Thoracic aorta (tissue), 2 donors: ENCODE measurements at places on chromosomes 5 and 9.

- no peaks in the 10 kb centered on the region for H3K27me3 ChIP-seq
- no peaks in the 10 kb centered on the region for H3K4me1 ChIP-seq
- no peak overlapping the region for H3K4me3 ChIP-seq
- no peak overlapping the region for H3K27ac ChIP-seq
- H3K36me3 ChIP-seq: peaks cover 66% of the 10 kb centered on the region
Measured at GRCh38 chr9:127489471-127490115, 38.3 kb downstream of the LRSAM1 start.

GRCh38 chr5:17951392-17952169 lies 317.3 kb downstream of the TAF11L14 start:
- H3K36me3 ChIP-seq: no peaks in the 10 kb centered on the region
- no peak overlapping the region for H3K27ac ChIP-seq
- H3K4me1 ChIP-seq: no peaks in the 10 kb centered on the region
- H3K4me3 ChIP-seq: no peak overlapping the region

DNA sequence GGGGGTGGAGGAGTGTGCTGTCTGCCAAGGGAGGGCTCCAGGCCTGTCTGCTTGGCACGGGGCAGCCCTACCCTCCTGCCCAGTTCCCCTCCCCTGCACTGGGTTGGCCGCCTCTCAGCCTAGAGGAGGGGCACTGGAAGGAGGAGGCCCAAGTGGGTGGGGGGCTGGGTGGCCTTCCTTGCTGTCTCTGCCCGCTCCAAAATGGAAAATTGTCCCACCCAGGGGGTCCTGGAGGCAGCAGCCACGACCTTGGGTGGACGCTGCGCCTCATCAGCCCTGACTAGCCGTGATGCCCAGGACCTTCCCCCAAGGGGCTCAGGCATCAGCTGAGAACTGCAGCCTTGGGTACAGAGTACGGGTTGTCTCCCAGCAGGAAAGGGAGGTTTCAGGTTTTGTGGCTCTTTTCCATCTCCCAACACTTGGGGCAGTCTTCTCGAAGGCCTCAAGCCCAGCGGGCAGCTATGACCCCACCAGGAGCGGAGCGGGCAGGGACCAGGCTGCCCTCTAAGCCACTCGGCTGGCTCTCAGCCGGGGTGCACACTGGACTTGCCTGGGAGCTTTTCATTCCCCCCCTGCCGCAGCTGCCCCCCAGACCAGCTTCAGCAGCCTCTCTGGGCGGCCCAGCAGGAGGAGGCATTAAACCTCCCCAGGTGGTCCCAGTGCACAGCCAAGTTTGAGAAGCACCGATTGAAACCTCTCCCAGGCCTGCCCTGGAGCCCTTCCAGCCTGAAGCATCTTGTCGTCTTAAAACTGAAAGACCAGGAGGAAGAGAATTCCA lies 20.6 kb downstream of the NTNG2 start:
- no peak overlapping the region for H3K4me3 ChIP-seq
- no peaks in the 10 kb centered on the region for H3K36me3 ChIP-seq
- H3K27me3 ChIP-seq: no peaks in the 10 kb centered on the region
- DNase-seq: no peak

DNA sequence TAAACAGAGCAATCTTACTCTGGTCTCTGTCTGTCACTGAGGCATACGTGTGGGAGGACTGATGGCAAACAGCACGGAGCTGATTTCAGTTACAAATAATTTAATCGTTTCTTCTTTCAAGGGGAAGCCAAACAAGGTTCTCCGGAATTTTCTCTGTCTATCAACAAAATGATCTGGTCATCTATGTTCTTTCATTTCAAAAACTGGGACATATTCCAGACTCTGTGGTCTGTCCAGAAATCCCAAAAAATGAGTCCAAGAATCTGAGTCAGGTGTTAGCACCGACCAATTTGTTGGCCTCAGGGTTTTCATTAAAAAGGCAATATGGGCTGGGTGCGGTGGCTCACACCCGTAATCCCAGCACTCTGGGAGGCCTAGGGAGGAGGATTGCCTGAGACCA lies 69.9 kb upstream of the ZNF608 start:
- no peak for DNase-seq
- H3K27me3 ChIP-seq: no peaks in the 10 kb centered on the region
- H3K36me3 ChIP-seq: no peaks in the 10 kb centered on the region
- no peak overlapping the region for H3K4me3 ChIP-seq
- no peaks in the 10 kb centered on the region for H3K4me1 ChIP-seq

GRCh38 chr5:80592761-80593160 lies 22.7 kb upstream of the ANKRD34B start:
- no peak overlapping the region for H3K27ac ChIP-seq
- H3K4me1 ChIP-seq: no peaks in the 10 kb centered on the region
- no peak overlapping the region for H3K4me3 ChIP-seq
- H3K36me3 ChIP-seq: no peaks in the 10 kb centered on the region
- H3K27me3 ChIP-seq: no peaks in the 10 kb centered on the region

DNA sequence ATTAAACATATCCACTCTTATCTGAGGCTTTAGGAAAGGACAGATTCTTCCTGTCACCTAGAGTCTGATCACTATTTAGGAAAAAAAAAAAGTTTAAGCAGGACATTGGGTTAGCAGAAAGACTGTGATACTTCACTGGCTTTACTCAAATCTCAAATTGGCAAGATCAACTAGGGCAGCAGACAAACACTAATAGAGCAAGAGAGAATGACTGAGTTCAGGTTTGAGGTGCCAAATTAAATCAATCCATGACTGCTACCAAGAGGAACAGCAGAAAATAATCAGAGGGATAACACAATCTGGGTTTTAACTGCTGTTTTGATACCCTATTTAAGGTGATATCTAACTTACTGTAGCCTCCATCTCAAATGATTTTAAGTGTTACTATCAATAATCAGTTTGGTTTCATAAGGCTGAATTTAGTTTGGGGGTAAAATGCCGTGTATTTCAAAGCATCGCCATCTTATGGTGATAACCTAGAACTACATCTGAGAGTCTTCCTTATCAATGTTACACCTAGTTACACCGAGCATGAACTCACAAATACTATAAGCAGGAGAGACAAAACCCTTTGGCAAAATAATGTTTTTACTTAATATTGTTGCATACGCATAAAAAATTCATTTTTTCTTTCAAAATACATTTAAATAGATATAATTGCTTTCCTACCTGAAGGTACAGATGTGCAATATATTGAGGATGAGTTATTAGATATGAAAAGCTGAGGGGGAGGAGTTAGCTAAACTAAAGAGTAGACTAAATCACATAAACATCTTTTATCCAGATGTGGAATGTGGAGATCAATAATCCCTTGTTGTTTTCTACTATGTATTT lies 286.4 kb upstream of the CDH12 start:
- no peak overlapping the region for H3K27ac ChIP-seq

- H3K27me3 ChIP-seq: no peaks in the 10 kb centered on the region
- H3K27ac ChIP-seq: no peak overlapping the region
- no peak for DNase-seq
- no peak overlapping the region for H3K4me3 ChIP-seq
- H3K4me1 ChIP-seq: peaks cover 62% of the 10 kb centered on the region
Measured at GRCh38 chr9:131707050-131707449, 32.8 kb downstream of the RAPGEF1 start.

- H3K27me3 ChIP-seq: no peaks in the 10 kb centered on the region
- H3K36me3 ChIP-seq: no peaks in the 10 kb centered on the region
- peak overlapping the region; percentile 20 for H3K4me3 ChIP-seq
- DNase-seq: no peak
- H3K27ac ChIP-seq: peak overlapping the region; percentile 81
Measured at GRCh38 chr5:54581831-54582548, 64.4 kb downstream of the SNX18 start.

GRCh38 chr5:77877516-77878355 lies 101.6 kb upstream of the TBCA start:
- no peaks in the 10 kb centered on the region for H3K4me1 ChIP-seq
- no peak for DNase-seq

GRCh38 chr5:76954383-76954763 lies 1.5 kb downstream of the CRHBP start:
- no peaks in the 10 kb centered on the region for H3K36me3 ChIP-seq
- H3K27me3 ChIP-seq: no peaks in the 10 kb centered on the region
- no peaks in the 10 kb centered on the region for H3K4me1 ChIP-seq
- peak overlapping the region; percentile 52 for H3K4me3 ChIP-seq

DNA sequence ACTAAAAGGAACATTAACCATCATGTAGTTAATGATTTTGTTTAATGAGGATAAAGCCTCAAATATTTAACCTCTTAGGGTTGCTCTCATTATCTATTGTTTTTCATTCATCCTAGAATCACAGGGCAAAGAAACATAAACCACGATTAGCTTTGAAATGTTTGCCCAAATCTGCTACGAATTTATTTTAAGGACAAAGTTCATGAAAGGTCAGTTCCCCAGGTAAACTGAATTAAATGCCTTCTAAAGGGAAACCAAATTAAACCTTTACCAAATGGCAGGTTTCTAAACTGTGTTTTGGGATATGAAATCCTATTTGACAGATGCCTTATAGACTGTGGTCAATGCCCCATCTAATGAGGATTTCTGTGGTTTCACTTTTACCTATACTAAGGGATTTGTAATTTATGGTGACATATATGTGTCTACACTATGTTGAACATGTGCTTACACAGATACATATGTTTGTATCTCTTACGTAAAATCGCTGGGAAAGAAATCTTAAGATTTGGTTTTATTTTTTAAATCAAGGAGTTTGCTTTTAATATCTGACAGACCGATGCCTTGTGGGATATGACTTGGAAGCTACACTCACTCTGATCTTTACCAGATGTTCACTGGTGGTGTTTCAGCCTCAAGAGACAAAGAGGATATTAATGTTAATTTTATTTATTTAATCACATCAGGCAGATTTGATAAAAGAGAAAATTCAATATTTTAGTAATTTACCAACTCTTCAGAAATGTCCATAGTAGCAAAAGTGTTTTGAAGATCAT lies 188.4 kb downstream of the GLIS3 start:
- H3K27ac ChIP-seq: peak overlapping the region; percentile 36
- H3K27me3 ChIP-seq: no peaks in the 10 kb centered on the region
- no peak for DNase-seq
- H3K36me3 ChIP-seq: no peaks in the 10 kb centered on the region
- H3K4me1 ChIP-seq: peaks cover 40% of the 10 kb centered on the region

DNA sequence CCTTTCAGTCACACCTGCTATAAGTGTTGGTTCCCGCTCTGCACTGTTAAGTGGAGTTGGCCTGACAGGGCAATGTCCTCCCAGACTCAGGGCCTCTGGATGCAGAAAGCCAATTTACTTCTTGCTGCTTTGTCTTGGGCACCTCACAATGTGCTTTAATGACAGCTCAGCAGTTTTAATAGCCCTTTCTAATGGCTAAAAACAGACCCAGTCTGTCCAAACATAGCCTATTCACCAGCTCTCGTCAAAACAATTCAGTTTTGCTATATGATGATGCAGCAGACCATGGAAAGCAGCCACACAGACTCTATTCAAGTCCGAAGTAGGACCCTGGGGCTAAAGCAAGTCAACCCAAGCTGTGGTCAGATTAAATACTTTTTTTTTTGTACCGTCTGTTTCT lies 529.1 kb upstream of the SEMA6A start:
- H3K27me3 ChIP-seq: no peaks in the 10 kb centered on the region
- H3K27ac ChIP-seq: no peak overlapping the region
- no peak for DNase-seq
- H3K36me3 ChIP-seq: no peaks in the 10 kb centered on the region
- H3K4me1 ChIP-seq: no peaks in the 10 kb centered on the region

DNA sequence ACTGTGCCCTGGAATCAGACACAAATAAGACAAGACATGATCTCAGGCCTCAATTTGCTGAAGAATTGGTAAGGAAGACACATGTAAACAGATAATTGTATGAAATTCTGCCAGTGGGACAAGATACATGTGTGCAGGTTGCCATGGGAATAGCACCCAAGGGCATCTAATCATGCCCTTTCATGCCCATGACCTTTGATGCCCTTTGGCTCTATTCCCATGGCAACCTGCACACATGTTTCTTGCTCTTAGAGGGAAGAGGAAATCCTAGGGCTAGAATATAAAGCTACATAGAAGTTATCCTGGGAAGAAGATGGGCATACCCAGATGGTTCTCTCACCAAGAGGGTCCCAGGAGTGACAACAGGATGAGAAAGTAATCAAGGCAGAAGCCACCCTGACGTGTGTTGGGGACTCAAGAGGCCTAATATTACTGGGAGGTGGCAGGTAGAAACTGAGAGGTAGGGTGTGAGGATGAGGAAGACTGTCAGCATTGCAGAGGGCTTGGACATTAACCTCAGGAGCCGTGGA lies 34.4 kb downstream of the P4HA2 start:
- H3K27ac ChIP-seq: no peak overlapping the region
- H3K27me3 ChIP-seq: no peaks in the 10 kb centered on the region
- peaks cover 21% of the 10 kb centered on the region for H3K36me3 ChIP-seq
- no peak overlapping the region for H3K4me3 ChIP-seq
- no peaks in the 10 kb centered on the region for H3K4me1 ChIP-seq
- DNase-seq: no peak
